ENCODE measurements at places on chromosomes 3 and 15.

DNA sequence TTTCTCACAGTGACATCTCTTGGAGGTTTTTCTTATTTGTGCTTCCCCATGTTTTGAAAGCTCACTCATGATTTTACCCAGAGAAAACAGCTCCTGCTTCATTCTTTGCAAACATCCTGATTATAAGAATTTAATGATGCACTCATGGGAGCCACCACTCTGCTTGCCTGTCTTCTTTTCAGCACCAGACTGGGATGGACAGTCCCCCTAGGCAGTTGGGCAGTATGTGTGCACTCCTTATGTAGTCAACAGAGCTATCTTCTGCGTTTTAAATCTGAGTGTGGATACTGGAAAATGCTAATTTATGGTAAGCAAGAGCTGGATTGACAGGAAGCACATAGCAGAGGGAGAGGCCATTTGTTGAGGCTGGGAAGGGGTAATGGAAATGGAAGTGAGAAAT, 276.1 kb downstream of the AGBL1 start:
- DNase-seq, result no peak

GRCh38 chr3:145807990-145808389, 353.0 kb downstream of the PLOD2 start:
- no peak for DNase-seq

DNA sequence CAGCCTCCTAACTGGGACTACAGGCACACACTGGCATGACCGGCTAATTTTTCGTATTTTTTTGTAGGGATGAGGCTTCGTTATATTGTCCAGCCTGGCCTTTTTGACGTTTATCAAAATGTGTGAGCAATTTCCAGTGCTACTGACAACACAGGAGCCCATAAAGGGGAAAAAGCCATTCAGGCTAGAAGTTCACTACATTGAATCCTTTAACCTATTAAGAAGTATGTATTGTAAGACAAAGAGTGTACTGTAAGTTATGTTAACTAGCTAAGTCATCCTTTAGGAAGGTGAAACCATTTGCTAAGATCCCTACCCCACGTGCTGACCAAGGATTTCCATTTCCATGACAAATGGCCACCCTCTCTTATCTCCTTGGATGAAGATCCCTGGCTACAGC, 156.8 kb downstream of the FOXB1 start:
- DNase-seq, result no peak

DNA sequence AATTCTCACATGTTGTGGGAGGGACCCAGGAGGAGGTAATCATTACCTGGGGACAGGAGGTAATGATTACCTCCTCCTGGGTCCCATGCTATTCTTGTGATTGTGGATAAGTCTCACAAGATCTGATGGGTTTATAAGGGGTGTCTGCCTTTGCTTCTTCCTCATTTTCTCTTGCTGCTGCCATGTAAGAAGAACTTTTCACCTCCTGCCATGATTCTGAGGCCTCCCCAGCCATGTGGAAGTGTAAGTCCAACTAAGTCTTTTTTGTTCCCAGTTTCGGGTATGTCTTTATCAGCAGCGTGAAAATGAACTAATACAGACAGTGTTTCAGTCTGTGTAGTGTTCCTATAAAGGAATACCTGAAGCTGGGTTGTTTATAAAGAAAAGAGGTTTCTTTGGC, 13.1 kb upstream of the KCTD6 start:
- DNase-seq, result no peak

DNA sequence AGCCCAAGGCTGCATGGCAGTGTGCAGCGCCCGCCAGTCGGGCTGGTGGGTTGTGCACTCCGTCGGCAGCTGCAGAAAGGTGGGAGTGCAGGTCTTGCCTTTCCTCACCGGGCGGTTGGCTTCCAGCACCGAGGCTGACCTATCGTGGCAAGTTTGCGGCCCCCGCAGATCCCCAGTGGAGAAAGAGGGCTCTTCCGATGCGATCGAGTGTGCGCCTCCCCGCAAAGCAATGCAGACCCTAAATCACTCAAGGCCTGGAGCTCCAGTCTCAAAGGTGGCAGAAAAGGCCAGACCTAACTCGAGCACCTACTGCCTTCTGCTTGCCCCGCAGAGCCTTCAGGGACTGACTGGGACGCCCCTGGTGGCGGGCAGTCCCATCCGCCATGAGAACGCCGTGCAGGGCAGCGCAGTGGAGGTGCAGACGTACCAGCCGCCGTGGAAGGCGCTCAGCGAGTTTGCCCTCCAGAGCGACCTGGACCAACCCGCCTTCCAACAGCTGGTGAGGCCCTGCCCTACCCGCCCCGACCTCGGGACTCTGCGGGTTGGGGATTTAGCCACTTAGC, 4.3 kb downstream of the ISL2 start:
- DNase-seq, result peak; percentile 62

GRCh38 chr3:133162670-133163305, 124.6 kb downstream of the TMEM108 start:
- DNase-seq, result no peak

- DNase-seq, result peak; percentile 47
Observed at GRCh38 chr3:177679568-177680471, 482.5 kb upstream of the TBL1XR1 start.

- DNase-seq, result no peak
Observed at GRCh38 chr3:81841540-81841939, 80.1 kb upstream of the GBE1 start.

GRCh38 chr3:48856469-48856868, 8.8 kb upstream of the PRKAR2A start:
- DNase-seq, result no peak

- DNase-seq, result peak; percentile 78
Observed at GRCh38 chr15:92069308-92070250, 216.1 kb downstream of the SLCO3A1 start.

DNA sequence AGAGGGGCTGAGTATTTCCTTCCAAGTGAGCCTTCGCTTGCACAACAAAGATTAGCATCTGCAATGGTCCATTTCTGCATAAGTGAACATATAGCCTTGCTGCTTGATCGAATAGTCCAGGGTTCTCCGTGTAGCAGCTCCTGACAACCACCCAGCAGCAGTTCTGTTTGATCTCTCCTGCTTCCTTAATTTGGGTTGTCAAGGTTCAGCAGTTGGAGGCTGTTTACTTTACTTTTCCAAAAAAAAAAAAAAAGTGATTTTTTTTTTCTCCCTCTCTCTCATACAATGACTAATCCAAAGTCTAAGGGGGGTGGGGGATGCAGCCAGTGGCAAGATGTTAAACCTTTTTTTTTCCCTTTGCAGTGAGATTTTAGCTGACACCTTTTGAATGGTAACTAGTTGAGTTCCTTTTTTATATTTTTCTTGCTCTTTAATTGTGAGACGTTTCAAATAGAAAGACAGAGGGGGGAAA, 3.6 kb downstream of the FOXP1 start:
- DNase-seq, result peak; percentile 35

GRCh38 chr3:94694894-94695293, 632.0 kb downstream of the NSUN3 start:
- no peak for DNase-seq

GRCh38 chr3:188557235-188557634, 403.3 kb downstream of the LPP start:
- DNase-seq, result no peak

GRCh38 chr3:194315965-194316361, 35.2 kb downstream of the CPN2 start:
- DNase-seq, result no peak

GRCh38 chr15:45425135-45425534, 46.8 kb upstream of the GATM start:
- no peak for DNase-seq

- no peak for DNase-seq
Observed at GRCh38 chr3:95705786-95706418, 1108.5 kb upstream of the EPHA6 start.

GRCh38 chr3:138359919-138360868, 11.8 kb downstream of the MRAS start:
- no peak for DNase-seq

DNA sequence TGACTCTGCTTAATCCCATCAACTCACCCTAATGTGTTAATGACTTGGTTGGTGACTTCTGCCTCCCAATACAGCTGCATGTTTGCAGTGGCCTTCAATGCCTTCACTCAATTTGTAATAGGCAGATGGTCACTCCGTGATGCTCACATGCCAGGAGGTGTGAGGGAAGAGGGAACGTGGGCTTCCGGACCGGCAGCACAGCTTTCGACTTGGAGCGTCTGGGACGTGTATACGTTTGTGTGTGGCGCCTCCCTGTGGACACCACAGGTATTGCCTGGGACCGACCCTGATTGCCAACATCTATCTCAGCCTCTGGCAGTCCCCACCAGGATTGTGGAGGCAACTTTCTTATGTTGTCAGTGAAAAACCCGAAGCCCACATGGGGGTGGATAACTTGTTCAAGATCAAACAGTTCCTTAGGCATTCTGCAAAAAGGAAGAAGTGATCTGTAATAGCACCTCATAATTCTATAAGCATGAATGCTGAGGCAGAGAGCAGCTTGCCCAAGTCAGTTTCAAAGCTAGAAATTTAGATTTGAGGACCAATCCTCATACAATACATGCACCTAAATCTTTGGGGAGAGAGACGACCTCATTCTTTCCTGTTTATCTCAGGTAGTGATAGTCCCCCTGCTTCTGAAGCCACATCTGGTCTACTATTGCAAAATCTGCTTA, 16.9 kb downstream of the MRPL46 start:
- DNase-seq, result peak; percentile 87

GRCh38 chr3:4355401-4356219, 52.4 kb downstream of the SETMAR start:
- DNase-seq, result no peak

GRCh38 chr3:124620600-124621063, 109.6 kb upstream of the UMPS start:
- DNase-seq, result peak; percentile 61

GRCh38 chr3:77835921-77836320, 796.0 kb downstream of the ROBO2 start:
- DNase-seq, result no peak

DNA sequence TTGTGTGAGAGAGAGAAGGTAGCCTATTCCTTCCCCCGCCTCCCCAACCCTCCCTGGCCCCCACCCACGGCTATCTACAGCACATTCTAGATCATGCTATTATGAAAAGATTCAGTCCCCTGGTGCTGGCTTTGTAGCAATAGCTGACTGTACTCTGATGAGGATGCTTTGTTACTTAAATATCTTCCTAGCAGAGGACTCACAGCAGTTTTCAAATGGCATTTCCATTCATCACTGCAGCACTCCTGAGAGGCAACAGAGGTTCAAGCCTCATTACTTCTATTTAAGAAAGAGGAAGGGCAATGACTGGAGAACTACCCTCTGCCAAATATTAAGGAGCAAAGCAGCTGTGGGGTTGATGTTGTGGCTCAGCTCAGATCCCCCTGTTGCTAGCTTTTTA, 61.0 kb downstream of the LRRN1 start:
- DNase-seq, result no peak

GRCh38 chr15:39321977-39322376, 258.9 kb upstream of the THBS1 start:
- no peak for DNase-seq

- DNase-seq, result no peak
Observed at GRCh38 chr15:53548236-53548635, 211.2 kb downstream of the WDR72 start.

DNA sequence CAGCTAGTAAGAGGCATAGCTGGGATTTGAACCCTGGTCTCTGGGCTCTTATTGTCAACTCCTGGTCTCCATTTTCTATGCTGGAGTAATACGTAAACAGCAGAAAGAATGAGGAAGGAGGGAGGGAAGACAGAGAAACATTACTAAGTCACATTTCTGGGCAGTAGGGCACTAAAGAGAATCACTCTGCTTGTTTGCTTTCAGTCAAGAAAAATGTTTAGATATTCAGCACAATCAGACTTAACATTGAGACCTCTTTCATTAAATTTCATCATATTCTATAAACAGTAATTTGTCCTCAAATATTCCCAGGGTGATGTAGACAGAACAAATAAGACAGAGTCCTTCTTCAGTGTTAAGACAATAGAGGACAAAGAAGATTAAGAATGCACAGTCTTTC, 67.7 kb upstream of the BNC1 start:
- DNase-seq, result no peak

- no peak for DNase-seq
Observed at GRCh38 chr3:53536282-53536681, 41.9 kb downstream of the CACNA1D start.

GRCh38 chr3:127701280-127701911, 28.6 kb downstream of the ABTB1 start:
- DNase-seq, result no peak

DNA sequence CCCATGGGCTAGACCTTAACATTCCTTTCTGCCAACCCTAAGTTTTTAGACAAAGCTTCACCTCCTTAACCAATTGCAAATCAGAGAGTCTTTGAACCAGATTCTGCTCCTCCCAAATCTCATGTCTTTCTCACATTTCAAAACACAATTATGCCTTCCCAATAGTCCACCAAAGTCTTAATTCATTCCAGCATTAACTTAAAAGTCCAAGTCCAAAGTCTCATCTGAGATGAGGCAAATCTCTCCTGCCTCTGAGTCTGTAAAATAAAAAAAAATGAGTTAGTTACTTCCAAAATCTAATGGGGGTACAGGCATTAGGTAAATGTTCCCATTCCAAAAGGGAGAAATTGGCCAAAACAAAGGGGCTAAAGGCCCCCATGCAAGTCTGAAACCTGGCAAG, 43.8 kb upstream of the MYRIP start:
- DNase-seq, result no peak

- DNase-seq, result no peak
Observed at GRCh38 chr3:133157716-133158115, 119.5 kb downstream of the TMEM108 start.

DNA sequence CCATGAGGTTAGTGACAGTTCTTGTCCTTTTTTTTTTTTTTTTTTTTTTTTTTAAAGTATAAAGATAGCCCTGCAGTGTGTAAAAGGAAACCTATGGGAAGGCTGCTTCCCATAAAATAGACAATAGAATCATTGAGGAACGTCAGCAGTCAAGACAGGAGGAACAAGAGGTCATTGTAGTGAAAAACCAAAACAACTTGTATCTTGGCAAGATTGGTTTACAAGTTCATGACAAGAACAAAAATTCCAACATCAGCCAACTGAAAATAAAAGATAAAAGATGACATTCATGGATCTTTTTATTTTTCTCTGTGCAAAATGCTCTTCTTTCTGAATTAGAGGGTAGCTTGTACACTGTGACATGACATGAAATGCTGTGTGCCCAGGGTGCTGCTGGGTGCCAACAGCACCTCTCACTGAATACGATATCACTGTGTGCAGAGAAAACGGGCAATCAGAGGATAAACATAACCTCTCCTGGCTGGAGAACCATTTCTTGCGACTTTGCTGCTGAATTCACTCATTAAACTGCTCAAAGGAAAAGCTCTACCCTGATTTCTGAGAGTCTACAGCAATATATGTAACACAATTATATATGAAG, 30.1 kb upstream of the IP6K2 start:
- no peak for DNase-seq

GRCh38 chr3:158264894-158265293, 155.0 kb downstream of the RSRC1 start:
- no peak for DNase-seq

- DNase-seq, result peak; percentile 9
Observed at GRCh38 chr15:44319385-44319784, 30.9 kb downstream of the GOLM2 start.

- no peak for DNase-seq
Observed at GRCh38 chr3:128504963-128505730, 12.1 kb upstream of the GATA2 start.

GRCh38 chr3:8996681-8997121, 33.4 kb upstream of the RAD18 start:
- no peak for DNase-seq

Measured in activated naive CD4-positive, alpha-beta T cell treated with anti-CD3 and anti-CD28 coated beads for 36 hours (primary cell).